ENCODE measurements at places on chromosomes 3 and 15.

DNA sequence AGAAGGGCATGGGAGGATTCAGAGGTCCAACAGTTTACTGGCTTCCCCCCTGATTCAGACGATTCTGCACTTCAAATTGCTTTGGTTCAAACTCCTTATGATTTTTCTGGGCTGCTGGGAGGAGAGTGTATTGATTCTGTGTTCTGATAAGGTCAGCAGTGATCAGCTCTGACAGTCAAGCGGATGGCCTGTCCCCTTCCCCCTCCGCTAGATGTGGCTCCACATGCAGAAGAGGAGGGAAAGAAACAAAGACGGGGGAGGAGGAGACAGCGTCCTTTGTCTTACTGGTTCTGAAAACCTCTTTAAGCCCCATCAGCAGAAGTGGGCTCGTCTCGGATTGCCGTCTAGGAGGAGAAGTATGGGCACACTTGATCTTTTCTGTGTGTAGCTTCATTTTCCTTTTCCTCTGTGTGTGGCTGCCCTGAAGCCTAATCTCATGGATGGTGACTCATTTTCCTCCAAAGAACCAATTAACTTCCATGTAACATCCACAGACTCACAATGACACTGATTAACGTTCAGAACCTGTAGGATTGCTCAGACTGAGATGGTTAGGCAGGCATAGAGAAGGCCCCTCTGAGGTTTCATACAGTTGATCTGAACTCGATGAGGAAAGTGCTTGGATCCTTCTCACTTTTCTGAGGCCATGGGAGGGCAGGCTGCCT, 162.4 kb upstream of the PPP2R3A start:
- DNase-seq = no peak

GRCh38 chr3:22089284-22089683, 338.3 kb upstream of the ZNF385D start:
- DNase-seq = no peak

- DNase-seq = peak; percentile 77
These were observed 4.9 kb upstream of the TMEM212 start for GRCh38 chr3:171838218-171838720.

DNA sequence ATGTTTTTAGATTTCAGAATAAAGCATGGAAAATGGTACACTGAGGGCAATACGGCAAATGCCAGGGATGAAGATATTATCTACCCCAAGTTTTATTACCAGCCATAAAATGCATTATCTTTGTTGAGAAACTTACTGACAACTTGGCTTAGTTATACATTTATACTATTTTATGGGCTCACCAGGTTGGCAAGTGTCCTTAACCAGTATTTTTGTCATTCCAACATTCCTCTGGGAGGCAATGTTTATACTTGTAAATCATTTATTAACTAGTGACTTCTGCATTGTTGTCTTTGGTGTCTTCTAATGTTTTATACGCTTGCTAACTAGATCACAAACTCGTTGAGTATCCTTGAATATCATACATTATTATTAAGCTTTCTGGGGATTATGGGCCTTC, 18.0 kb upstream of the ADGRG7 start:
- no peak for DNase-seq

DNA sequence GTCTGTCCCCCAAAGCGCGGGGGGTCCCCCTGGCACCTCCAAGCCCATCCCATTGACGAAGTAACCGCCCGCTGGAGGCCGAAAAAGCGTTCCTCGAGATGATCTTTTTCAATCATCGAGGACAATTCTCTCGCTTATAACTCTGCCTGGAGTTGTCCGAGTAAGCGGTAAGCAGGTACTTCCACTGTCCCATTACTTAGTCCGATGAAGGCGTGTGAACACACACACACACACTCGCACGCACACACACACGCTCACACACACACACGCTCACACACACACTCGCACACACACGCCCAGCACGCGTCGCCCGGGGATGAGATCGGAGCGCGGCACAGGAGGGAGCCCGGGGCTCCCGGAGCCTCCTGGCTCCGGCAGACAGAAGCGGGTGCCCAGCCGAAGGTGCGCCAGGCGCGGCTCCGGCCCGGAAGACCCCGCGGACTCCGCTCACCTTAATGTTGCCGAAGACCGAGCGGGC, 430 bp downstream of the SLCO2A1 start:
- DNase-seq = no peak

All from psoas muscle (tissue), 8 donors.